Naive thymus-derived CD4-positive, alpha-beta T cell (primary cell): ENCODE measurements at places on chromosomes 4 and X. TPM values are rescaled to one million over a fixed set of nuclear protein-coding genes. Genes with fewer than 3 reads are reported as not detected.

CXCR3 gene
- total RNA-seq = 7.5 TPM

APOO gene
- total RNA-seq = 7.5 TPM

COX7B2 gene
- not detected in 2 replicates for total RNA-seq

GRCh38 chrX:33277046-33277445 is 65.7 kb upstream of the DMD start:
- H3K4me3 ChIP-seq = no peak overlapping the region
- no peaks in the 10 kb centered on the region for H3K36me3 ChIP-seq
- H3K4me1 ChIP-seq = no peaks in the 10 kb centered on the region
- no peaks in the 10 kb centered on the region for H3K27me3 ChIP-seq
- DNase-seq = no peak

ODAPH gene
- not detected for total RNA-seq

ANKRD50 gene
- 0.53 TPM for total RNA-seq

GRCh38 chr4:152539556-152540292 is 3.8 kb upstream of the FBXW7 start:
- no peaks in the 10 kb centered on the region for H3K27me3 ChIP-seq
- H3K4me1 ChIP-seq = peaks cover 31% of the 10 kb centered on the region
- no peak overlapping the region for H3K4me3 ChIP-seq
